ENCODE measurements at places on chromosomes 1 and 21.

GRCh38 chr1:168365719-168366479 lies 85.2 kb downstream of the TBX19 start:
- DNase-seq, result no peak

- no peak for DNase-seq
Observed at GRCh38 chr1:152035539-152036266, 1.1 kb downstream of the S100A11 start.

- no peak for DNase-seq
Observed at GRCh38 chr1:211035821-211036380, 98.0 kb downstream of the KCNH1 start.

DNA sequence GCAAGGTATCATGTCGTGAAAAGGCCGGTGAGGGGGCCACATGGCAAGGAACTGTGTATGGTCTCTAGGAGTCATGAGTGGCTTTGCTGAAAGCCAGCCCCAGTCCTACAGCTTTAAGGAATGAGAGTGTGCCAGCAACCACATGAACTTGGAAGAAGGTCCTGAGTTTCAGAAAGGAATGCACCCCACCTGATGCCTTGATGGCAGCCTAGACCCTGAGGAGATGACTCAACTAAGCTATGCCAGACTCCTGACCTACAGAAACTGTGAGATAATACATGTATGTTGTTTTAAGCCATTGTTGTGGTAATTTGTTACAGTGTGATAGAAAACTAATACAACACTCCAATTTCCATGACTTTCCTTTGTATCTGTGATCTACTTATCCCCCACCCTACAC lies 33.5 kb upstream of the AKT3 start:
- DNase-seq, result no peak

- no peak for DNase-seq
Observed at GRCh38 chr1:176843352-176844297, 320.9 kb downstream of the ASTN1 start.

- no peak for DNase-seq
Observed at GRCh38 chr1:176754676-176755075, 291.7 kb downstream of the PAPPA2 start.

GRCh38 chr1:52798331-52798730 lies 44.2 kb upstream of the ZYG11A start:
- no peak for DNase-seq

DNA sequence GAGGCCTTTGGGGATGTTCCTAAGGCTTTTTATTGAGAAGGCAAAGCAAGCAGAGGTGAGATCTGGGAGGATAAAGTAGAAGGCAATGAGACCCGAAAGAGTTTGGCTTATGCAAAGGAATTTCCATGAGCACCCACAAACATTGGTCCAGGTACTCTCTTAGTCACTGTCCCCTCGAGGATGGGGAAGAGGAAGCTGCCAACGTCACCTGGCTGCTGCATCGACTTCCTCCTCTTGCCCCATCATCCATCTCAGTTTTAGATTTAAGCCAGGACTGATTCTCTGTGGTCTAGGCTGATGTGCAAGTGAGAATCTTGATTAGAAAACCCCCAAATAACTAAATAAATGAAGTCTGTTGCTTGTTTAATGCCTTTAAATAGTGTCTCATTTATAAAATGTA lies 28.7 kb downstream of the RUNX1 start:
- peak; percentile 11 for DNase-seq

DNA sequence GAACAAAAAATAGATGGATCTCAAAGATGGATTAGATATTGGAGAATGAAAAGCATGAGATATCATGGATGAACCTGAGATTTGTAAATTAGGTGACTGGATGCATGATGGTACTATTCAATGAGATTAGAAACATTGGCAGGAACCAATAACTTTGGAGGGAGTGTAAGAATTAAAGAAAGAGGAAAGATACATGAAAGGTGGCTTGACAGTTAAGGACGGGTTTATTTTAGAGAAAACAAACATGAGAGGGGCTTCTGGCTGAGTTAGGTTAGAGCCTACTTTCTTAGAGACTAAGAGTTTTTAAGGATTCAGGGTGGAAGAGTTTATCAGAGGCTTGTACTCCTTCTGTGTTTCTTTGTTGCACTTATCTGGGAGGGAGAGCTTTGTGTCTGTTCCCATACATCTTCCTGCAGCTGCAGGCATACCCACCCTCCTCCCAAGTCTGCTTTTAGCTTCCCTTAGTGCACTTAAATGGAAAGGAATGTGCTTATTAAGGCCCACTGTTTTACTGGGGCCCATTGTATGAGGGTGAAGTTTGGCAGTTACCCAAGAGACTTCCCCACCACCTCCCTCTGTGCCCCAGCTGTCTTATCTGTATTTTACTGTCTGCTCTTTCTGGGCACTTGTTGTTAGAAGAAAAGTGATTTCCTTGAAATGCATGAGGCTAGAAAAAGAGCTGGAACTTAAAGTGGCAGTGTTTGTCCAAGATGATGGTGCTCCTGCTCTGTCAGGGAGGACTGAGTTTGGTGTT lies 26.1 kb upstream of the CR2 start:
- DNase-seq, result no peak

- DNase-seq, result no peak
Observed at GRCh38 chr1:220121791-220122530, 28.0 kb downstream of the IARS2 start.
